HuH-7 (cell line): ENCODE measurements at places on chromosomes 2 and 18.

GRCh38 chr2:187851955-187852561 is 297.8 kb upstream of the TFPI start:
- no peak for DNase-seq

DNA sequence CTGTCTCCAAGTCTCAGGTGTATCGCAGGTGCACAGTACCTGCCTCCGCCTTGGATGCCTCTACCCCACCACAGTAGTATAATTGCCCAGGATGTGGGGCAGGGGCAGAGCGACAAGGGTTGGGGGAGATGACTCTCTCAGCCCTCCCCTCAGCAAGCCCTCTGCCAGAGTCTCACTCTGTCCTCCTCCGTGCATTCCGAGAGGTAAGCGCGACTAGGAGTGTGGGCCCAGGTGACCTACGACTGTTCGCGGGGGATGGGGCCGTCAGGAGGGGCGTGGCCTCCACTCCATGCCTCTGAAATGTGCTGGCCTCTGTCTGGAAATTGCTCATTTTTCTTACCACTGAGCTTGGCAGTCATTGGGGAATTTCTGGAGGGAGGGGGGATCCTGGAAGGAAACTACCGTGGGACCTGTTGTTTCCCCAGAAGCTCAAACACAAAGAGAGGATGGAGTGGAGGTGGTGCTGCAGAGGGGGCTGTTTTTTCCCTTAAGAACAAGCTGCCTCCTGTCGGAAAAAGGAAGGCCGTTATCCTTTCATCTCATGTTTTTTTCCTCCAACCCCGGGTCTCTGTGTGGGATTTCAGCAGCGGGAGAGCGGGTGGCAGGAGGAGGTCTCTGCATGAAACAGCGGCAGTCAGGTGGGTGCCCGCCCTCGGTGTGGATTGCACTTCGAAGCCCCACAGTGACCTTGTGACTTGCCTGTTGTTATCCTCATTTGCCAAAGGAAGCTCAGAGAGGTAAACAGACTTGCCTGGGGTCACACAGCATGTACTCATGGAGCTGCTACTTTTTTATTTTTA is 13.0 kb upstream of the RALB start:
- no peak for DNase-seq

GRCh38 chr2:203993560-203993959 is 57.0 kb downstream of the ICOS start:
- no peak for DNase-seq

GRCh38 chr2:232535761-232536530 is 3.5 kb upstream of the CHRNG start:
- no peak for DNase-seq

DNA sequence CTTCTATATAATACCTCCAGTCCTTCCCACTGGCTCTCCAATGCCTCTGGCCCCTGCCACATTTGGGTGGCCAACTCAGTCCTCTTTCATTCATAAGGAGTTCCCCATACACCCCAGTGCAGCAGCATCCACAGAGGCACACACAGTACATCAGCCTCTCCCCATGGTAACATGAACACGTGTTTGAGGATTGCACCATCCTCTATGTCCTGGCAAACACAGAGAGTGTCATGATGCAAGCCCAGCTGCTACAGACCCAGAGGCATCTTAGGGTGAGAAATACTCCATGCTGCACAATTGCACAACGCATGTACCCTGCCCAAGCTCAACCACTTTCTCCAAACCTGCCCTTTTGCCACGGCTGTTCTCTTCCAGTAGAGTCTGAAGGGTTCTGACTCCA is 11.5 kb downstream of the IGFBP5 start:
- DNase-seq: no peak

- no peak for DNase-seq
Observed at GRCh38 chr2:66850376-66850775, 415.5 kb downstream of the MEIS1 start.

DNA sequence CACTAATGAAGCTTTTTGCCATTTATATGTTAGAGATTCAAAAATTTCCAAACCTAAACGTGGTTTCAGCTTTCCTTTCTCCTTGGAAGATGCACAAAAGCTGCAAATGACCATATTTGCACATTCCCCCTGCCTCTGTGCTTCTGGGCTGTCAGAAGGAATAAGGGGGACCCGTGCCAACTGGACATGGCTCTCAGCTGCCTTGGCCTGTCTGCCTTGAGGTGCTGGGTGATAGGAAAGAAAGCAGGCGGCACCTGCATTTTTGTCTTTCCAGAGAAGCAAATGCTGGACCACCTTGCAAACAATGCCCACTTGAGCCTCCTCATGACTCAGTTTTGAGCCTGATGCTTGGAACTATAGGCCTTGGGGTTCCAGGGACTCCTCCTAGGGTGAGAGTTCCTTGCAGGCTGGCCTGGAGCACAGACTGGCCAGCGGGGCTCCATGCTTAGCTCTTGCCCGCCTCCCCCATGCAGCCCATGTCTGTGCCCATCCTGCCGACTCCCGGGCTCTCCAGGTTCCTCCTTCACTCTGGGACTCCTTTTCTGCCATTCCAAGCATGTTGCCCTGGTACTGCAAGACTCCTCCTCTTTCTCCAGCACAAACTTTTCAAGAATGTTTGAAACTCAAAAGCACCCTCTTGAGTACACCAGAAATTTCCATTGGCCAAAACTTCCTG is 109.0 kb upstream of the EPAS1 start:
- no peak for DNase-seq

DNA sequence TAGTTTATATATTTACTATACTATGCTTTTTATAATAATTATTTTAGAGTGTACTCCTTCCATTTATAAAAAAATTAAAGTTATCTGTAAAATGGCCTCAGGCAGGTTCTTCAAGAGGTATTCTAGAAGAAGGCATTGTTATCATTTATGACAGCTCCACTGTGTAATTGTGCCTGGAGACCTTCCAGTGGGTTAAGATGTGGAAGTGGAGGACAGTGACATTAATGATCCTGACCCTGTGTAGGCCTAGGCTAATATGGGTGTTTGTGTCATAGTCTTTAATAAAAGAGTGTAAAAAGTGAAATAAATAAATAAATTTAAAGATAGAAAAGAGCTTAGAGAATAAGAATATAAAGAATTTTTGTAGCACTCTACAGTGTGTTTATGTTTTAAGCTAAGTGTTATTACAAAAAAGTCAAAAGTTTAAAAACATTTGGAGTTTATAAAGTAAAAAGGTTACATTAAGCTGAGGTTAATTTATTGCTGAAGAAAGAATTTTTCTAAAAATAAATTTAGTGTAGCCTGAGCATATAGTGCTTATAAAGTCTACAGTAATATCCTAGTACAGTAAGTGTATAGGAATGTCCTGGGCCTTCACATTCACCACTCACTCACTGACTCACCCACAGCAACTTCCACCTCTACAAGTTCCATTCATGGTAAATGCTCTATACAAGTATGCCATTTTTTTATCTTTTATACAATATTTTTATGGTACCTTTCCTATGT is 190.0 kb upstream of the SESTD1 start:
- DNase-seq: no peak

DNA sequence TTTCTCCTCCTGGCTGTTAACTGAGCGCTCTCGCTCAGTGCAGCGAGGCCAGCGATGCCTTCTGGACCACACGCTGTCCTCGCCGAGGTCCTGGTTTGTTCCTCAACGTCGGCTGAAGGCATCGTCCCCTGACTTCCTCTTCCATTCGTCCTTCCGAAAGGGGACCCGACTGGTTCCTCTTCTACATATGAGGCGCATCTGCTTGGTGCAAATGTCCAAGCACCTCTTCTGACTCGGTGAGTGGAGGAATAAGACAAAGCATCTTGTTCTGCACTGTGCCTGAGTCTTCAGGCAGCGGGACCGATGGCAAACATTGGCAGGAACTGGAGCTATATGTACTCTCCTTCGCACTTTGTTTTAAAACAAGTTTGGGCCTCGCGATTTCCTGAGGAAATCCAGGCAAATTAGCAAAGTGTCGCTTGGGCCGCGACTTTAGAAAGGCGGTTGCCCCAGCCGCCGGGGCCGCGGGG is 621 bp upstream of the KCNS3 start:
- DNase-seq: no peak

DNA sequence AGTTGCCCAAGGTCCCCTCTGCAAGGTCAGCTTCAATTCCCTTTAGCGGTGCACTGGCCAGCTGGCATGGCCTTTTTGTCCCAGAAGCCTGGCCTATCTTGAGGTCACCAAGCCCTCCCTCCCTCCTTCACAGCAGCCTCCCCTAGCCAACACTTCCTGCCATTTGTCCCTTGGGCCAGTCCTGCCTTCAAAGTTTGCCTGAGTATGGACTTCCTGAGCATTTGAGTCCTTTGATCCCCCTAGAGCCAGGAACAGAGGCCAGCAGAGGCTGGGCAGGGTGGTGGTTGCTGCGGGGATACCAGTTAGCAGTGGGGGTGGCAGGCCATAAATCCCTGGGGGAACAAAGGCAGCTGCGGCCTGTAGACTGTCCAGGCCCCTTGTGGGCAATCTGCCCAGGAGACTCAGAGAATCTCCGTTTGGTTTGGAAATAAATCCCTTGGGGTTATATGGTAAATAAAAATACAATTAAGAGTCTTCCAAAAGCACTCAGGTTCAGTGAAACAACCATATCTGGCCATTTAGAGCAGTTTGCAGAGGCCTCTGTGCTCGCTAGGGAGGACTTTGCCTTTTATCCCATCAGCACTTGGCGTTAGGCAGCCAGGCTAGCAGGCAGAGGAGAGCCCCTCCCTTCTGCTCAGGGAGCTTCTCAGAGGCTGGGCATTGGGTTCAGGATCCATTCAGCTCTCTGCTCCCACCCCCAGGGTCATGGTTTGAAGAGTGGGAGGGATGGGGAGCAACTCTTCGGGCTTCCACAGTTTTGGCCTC is 3.1 kb upstream of the HES6 start:
- peak; percentile 65 for DNase-seq

DNA sequence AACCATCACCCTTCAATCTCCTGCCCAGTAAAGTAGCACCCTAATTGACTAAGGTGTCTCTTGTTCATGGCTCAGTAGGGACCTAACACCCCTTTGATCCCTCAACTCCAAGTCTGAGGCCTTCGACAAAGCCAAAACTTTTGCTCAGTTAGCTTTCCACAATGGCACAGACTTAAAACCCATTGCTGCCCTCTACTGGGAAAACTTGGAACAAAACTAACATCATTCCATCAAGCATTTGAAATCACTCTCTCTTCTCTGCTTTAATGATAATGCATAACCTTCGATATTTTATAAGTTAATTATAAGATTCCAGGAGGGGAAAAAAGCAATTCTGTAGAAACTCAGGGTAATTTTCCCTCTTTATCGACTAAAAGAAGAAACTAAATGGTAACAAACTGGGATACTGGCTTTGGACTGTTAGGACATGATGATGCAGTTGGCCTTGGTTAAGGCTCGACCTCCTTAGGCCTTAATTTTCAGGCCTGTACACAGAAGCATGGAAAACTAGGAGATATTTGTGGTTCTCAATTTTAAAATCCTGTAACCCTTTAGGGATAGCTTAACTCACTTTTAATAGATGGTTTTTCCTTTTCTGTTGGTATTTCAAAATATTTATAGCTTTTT is 127.8 kb downstream of the STK39 start:
- DNase-seq: peak; percentile 15

DNA sequence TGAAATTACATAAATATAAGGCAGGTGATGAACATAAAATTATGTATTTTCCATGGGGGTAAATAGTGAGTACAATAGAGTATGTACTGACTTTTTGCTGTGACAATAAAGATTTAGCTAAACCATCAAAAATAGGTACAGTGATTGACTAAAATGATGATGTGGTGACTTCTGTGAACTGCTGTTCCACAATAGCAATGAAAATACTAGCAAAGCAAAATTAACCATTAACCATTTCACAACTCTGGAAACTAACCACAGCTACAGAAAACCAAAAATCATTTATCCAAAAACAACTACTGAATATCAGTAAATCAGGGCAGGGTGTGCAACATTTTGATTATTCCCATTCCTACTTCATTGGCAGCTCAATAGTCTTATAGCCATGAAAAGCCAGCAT is 161.4 kb upstream of the GYPC start:
- no peak for DNase-seq

DNA sequence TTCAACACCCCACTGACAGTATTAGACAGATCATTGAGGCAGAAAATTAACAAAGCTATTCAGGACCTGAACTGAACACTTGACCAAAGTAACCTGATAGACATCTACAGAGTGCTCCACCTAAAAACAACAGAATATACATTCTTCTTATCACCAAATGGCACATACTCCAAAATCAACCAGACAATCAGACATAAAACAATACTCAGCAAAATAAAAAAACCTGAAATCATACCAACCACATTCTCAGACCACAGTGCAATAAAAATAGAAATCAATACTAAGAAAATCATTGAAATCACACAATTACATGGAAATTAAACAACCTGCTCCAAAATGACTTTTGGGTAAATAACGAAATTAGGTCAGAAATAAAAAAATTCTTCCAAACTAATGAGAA is 15.8 kb downstream of the PFN4 start:
- DNase-seq: no peak

GRCh38 chr18:9631814-9632496 is 17.6 kb upstream of the PPP4R1 start:
- no peak for DNase-seq

DNA sequence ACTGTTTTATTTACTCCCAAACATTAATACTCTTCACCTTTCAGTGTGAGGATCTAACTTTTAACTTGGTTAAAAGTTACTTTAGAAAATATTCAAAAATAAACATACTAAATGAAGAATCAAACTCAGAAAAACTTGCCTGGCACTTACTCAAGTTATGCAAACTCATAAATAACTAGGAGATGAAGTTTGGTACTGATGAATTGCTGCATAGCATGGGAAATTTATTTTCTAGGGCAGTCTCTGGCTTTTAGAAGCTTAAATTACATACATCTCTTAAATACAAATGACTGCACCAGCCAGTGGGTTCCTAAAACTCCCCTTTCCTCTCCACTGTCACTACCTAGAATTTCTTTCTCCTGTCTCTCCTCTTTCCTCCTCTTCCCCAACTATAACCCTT is 46.7 kb upstream of the CREB1 start:
- DNase-seq: no peak

DNA sequence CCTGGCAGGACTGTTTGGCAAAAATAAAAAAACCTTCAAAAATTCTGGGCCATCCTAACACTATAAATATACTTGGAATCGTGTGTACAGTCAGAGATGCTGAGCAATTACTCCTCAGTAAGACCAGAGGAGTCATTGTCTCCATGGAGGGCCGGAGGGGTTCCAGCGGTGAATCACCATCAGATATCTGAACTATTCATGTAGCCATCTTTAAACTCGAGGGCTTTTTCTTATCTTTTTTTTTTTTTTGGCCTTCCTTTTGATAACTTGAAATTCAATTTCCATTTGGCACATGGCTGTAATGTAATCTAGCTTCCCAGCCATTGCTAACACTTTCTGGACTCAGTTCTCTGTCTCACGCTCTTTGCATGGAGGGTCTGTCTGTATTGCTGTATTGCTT is 7.4 kb upstream of the FHL2 start:
- no peak for DNase-seq

DNA sequence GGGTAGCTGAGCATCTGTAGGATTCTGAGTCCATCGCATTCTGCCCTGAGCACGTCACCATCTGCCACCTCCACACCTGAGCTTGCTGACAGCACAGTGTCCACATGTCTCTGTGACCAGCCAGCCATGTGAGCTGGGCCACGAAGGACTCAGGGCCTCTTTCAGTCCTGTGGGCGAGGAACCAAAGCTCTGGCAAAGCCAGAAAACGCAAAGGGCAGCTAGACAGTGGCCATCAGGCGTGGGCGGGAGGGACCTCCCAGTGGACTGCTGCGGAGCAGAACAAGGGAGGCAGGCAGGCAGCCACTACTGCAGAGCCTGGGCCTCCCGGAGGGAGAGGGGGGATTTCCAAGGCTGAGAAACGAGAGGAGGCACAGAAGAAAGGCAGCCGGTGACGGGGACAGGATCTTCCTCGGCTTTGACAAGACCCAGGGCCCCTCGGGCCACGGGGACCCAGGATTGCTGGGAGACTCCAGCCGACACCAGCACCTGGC is 274.6 kb upstream of the SALL3 start:
- DNase-seq: no peak
